ENCODE measurements at places on chromosomes 6 and 20.

- DNase-seq: no peak
Measured at GRCh38 chr6:39493174-39493573, 170.7 kb upstream of the KCNK16 start.

- no peak for DNase-seq
Measured at GRCh38 chr6:7152462-7152861, 44.7 kb downstream of the RREB1 start.

DNA sequence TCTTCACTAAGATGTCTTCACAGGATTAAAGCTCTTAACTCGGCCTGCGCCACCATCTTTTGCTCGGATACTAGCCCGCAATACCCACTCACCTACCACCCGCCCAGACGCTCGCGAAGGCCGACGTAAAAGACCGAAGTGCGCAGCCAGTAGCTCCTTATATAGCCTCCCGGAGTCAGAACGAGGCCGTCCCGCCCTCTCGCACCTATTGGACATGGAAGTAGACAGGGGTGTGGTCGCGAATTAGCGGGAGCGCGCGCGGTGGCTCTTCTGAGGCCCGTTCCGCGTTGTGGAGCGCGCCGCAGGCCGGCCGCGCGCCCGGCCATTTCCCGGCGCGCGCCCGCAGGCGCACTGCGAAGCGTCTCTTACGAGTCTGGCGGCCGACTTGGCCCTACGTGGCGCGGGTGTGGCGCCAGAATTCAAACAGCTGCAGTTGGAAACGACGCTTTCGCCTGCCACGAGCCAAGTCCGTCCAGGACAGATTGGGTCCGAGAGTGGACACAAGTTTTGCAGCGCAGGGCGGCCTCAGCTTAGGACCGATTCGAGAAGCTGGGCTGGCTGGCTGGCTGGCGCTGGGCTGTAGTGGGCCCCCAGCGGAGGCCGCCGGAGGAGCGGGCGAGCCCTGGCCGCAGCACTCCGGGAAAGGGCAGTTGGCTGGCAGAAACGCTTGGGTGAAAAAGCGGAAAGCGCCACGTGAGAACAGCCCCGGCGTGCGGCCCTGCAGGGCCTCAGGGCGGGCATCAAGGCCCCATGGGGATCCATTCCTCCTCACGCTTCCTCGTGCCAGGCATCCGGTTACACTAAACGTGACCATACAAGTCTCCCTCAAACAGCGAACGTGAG lies 36.1 kb upstream of the SYNCRIP start:
- DNase-seq: peak; percentile 98

GRCh38 chr20:24048024-24048611 lies 59.5 kb upstream of the GGTLC1 start:
- DNase-seq: no peak

All from T-helper 2 cell treated with Interferon-gamma antibody and Interleukin-4, amounts not matched to agents 5 μg/mL and 100 μg/mL, for 36 hours (primary cell).